PC-3 (cell line): ENCODE measurements at places on chromosomes 1 and 21. TPM values are rescaled to one million over a fixed set of nuclear protein-coding genes. Genes with fewer than 3 reads are reported as not detected.

DNA sequence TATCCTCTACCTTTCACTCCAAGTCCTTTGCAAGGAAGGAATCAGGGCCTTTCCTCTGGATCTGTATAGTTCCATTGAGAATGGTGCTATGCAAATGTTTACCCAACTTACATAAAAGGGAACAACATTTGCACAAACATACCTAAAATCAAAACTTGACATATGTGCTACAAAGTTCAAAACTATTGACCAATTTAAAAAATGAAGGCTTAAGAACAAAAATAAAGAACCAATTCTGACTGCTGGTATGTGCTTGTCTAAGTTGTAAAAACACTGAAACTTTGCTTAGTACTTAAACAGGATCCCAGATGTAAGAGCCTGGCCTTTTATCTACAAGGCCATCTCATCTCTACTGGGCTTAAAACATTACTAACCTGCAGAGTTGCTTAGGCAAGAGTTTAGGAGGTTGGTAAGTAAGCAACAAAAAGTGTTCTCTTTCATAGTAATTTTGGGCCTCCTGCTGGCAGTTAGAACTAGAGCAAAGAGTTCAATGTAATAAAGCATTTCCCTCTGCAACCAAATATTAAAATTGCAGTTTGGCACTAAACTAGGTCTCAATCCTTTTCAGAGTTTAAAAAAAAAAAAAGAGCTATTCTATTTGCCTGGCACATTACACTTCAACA, 2.0 kb downstream of the SCMH1 start:
- peak overlapping the region; percentile 44 for H3K27ac ChIP-seq
- peaks cover 48% of the 10 kb centered on the region for H3K4me1 ChIP-seq
- no peaks in the 10 kb centered on the region for H3K27me3 ChIP-seq
- peak overlapping the region; percentile 73 for H3K4me3 ChIP-seq

DNA sequence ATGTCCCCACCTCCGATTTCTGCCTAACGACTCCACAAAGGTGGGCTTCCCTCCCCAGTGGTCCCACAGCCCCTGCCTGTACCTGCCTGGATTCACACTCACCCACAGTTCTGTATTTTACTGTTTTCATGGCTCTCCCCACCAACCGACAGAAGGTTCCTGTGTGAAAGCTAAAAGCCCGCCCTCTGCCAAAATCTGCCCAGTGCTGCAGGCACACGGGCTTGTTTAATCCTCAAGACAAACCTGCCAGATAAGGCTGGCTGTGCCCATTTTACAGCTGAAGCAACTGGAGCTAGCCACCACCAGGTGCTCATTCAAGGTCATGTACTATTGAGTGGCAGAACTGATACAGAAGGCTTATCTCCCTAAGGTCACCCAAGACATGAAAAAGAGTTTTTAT, 114.5 kb downstream of the HIVEP3 start:
- no peak for DNase-seq
- H3K4me1 ChIP-seq: peaks cover 25% of the 10 kb centered on the region
- H3K27ac ChIP-seq: no peak overlapping the region
- no peak overlapping the region for H3K4me3 ChIP-seq
- H3K27me3 ChIP-seq: no peaks in the 10 kb centered on the region

CD1E gene
- not detected in 2 replicates for total RNA-seq

DNA sequence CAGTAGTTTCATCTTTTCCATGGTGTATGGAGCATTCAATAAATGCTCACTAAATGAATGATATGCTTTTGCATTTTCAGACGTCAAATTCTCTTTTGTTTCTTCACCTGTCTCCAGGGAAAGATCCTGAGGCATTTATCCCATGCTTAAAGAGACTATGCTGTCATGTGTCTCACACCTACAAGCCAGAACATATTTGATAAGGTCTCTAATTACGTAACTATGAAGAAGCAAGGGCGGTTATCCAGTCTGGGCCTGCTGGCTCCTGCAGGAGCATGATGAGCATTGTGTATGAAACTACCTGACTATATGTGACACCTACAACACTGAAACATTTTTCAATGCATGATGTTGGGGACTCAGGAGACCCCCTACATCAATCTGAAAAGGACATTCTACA, 51.8 kb downstream of the FBXO42 start:
- no peak overlapping the region for H3K4me3 ChIP-seq
- H3K27ac ChIP-seq: no peak overlapping the region
- H3K4me1 ChIP-seq: no peaks in the 10 kb centered on the region
- peaks cover 7% of the 10 kb centered on the region; the same call in 1 of the 2 replicates for H3K36me3 ChIP-seq
- no peak for DNase-seq
- H3K27me3 ChIP-seq: no peaks in the 10 kb centered on the region

- H3K4me1 ChIP-seq: no peaks in the 10 kb centered on the region
- DNase-seq: no peak
- H3K27ac ChIP-seq: no peak overlapping the region
- H3K36me3 ChIP-seq: no peaks in the 10 kb centered on the region
- no peak overlapping the region for H3K4me3 ChIP-seq
These were observed 22.1 kb downstream of the RGS8 start for GRCh38 chr1:182662121-182662890.

FAM177B gene
- not detected in 2 replicates for total RNA-seq

- H3K27me3 ChIP-seq: no peaks in the 10 kb centered on the region
- peaks cover 29% of the 10 kb centered on the region for H3K4me1 ChIP-seq
- peak; percentile 93 for DNase-seq
- peak overlapping the region; percentile 61 for H3K27ac ChIP-seq
- H3K4me3 ChIP-seq: peak overlapping the region; percentile 9; the same call in 1 of the 2 replicates
- no peaks in the 10 kb centered on the region for H3K36me3 ChIP-seq
These were observed 48.8 kb downstream of the PIK3CD start for GRCh38 chr1:9700340-9700739.

- H3K36me3 ChIP-seq: no peaks in the 10 kb centered on the region
- no peak overlapping the region for H3K27ac ChIP-seq
These were observed 659 bp downstream of the AGO1 start for GRCh38 chr1:35883635-35884101.

PTGS2 gene
- 4.9 and 7.9 TPM in 2 replicates for total RNA-seq

GBP2 gene
- 1.6 and 2.1 TPM in 2 replicates for total RNA-seq

DNA sequence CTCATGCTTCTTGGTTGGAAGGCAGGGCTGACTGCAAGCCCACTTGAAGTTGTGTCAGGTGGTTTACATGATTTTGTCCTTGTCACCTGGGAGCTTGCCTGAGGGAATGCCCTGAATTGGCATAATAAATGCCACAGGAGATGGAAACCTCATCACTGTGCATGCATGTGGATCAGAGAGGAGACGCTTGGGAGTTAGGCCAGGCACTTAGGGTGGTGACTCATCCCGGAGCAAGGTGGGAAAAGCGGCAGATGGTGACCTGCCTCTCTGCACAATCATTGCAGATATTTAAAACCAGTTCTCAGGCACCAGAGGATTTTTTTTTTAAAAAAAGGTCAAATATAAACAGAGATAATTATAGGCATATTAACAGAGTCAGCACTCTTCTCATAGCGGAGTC, 202.2 kb upstream of the KIAA0040 start:
- H3K36me3 ChIP-seq: no peaks in the 10 kb centered on the region
- no peaks in the 10 kb centered on the region for H3K4me1 ChIP-seq
- H3K4me3 ChIP-seq: no peak overlapping the region
- H3K27me3 ChIP-seq: peaks cover 21% of the 10 kb centered on the region

DNA sequence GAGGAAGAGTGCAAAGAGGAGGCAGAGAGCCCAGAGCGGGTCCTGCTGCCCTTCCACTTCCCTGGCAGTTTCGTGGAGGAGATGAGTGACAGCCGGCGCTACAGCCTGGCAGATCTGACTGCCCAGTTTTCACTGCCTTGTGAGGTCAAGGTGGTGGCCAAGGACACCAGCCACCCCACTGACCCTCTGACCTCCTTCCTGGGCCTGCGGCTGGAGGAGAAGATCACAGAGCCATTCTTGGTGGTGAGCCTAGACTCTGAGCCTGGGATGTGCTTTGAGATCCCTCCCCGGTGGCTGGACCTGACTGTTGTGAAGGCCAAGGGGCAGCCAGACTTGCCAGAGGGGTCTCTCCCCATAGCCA, 10.2 kb downstream of the THEMIS2 start:
- no peak for DNase-seq
- H3K4me1 ChIP-seq: no peaks in the 10 kb centered on the region
- no peaks in the 10 kb centered on the region for H3K27me3 ChIP-seq
- no peak overlapping the region for H3K27ac ChIP-seq
- no peaks in the 10 kb centered on the region for H3K36me3 ChIP-seq

PPFIA4 gene
- total RNA-seq: 3.4 and 12.1 TPM in 2 replicates

GRCh38 chr1:211327346-211327921, 801 bp downstream of the TRAF5 start:
- H3K4me1 ChIP-seq: peaks cover 31% of the 10 kb centered on the region
- no peaks in the 10 kb centered on the region for H3K27me3 ChIP-seq
- H3K27ac ChIP-seq: no peak overlapping the region

DNA sequence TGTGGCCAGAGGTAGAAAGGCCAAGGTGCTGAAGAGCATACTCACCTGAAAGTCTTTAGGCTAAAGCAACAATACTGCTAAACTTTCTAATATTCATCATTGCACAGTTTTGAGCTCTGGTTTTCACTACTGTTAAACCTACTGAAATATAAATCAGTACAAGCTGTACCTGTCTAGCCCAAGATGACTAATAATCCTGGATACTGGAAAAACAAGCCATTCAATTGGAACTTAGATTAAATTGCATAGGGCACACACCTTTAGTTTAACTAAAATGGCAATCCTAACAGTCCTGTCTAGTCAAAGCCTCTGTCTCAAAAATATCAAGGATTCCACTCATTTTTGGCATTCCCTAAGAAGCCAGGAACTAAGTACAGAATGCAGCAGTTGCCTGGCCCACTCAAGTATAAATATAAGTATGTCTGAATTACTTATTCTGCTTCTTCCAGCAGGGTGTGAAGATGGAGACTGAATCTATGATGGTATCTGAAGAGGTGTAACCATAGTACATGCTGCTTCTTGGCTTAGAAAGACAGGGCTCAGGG, 3.1 kb downstream of the CHML start:
- no peaks in the 10 kb centered on the region for H3K27me3 ChIP-seq
- peak; percentile 78 for DNase-seq
- H3K4me3 ChIP-seq: peak overlapping the region; percentile 77
- H3K36me3 ChIP-seq: peaks cover 30% of the 10 kb centered on the region

DNA sequence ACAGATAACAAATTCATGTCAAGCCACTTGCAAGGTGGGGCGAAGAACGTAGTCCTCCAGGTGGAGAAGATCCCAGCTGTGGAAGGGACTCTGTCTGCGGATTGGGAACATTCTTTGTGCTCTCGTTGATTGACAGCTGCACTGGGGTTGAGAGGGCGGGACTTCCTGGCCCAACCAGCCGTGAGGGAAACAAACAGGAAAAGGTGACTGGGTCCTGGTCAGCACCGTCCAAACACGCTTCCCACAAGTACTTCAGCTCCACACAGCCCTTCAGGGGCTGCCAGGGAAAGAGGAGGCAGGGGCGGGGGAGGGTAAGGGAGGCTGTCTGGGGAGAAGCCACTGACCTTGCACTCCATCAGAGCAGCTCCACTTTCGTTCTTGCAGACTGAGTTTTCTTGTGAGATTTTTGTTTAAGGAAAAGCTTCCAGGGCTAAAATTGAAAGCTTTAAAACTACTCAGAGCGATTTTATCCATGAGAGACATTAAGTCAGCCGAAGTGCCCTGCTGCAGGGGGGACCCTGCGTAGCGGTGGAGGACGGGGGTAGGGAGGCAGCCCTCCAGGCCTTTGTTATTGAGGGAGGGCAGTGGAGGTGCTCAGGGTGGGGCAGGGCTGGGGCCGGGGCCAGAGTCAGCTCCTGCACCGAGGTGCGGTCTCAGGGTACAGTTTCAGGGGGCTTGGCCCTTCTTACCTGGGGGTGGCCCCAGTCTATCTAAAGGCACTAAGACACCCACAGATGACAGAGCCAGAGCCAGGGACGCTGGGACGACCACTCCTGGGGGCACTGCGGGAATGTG, 21.6 kb upstream of the STUM start:
- no peaks in the 10 kb centered on the region for H3K36me3 ChIP-seq
- H3K4me1 ChIP-seq: peaks cover 4% of the 10 kb centered on the region; the same call in 1 of the 2 replicates
- H3K4me3 ChIP-seq: peak overlapping the region; percentile 4; the same call in 1 of the 2 replicates
- no peak overlapping the region for H3K27ac ChIP-seq
- peak; percentile 65 for DNase-seq
- peaks cover 24% of the 10 kb centered on the region for H3K27me3 ChIP-seq

DNA sequence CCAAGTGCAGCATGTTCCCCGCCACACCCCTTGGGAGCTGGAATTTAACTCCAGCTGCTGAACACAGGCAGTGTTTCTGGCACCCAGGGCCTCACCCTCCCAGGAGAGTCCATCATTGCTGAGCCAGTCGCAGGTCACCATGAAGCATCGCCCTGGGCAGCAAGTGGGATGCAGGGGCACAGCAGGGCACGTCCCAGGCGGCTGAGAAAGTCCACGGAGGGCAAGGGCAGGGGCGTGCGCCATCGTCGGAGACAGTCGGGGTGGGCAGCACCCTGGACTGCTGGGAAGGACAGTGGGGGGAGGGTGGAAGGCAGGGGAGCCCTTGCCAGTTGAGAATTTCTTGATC, 69.2 kb upstream of the PDE9A start:
- no peaks in the 10 kb centered on the region for H3K27me3 ChIP-seq
- DNase-seq: no peak
- H3K36me3 ChIP-seq: no peaks in the 10 kb centered on the region
- H3K4me1 ChIP-seq: no peaks in the 10 kb centered on the region

DNA sequence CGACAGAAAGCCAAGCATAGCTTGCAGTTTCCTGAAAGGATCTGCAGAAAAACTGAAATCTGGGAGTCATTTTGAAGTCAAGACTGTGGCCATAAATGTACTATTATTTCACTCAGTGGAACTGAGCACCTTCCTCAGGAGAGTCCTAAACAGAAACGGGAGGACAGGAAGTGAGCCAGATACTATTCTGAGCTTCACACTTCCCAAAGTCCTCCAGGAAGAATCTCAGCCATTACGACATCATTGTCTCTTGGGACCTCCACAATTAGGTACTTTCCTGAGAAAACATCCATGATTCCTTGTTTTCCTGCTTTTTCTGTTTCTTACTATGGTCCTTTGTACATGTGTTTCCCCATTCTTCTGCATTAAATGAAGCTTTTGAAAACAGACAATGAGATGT, 299.2 kb upstream of the USP25 start:
- no peaks in the 10 kb centered on the region for H3K36me3 ChIP-seq
- H3K27ac ChIP-seq: no peak overlapping the region
- DNase-seq: no peak
- H3K27me3 ChIP-seq: no peaks in the 10 kb centered on the region
- H3K4me1 ChIP-seq: no peaks in the 10 kb centered on the region

DNA sequence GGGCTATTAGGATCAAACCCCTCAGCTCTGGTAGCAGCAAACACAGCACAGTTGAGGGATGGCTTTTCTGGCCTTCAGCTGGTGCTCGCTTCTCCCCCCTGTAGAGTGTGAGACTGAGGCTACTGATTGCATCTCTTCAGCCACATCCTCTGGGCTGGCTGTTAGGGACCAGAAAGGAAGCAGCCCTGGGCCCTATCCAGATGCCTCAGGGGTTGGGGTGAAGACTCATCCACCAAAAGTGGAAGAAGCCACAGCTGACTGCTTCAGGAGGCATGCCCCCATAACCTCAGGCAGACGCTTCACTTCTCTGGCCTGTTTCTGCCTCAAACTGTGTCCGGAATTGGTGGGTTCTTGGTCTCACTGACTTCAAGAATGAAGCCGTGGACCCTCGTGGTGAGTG, 6.2 kb upstream of the TMEM200B start:
- DNase-seq: no peak
- no peak overlapping the region for H3K27ac ChIP-seq
- no peak overlapping the region for H3K4me3 ChIP-seq
- H3K4me1 ChIP-seq: peaks cover 5% of the 10 kb centered on the region
- H3K27me3 ChIP-seq: no peaks in the 10 kb centered on the region
- no peaks in the 10 kb centered on the region for H3K36me3 ChIP-seq
